NCI-H510A treated with DMSO at 0.1 percent for 48 hours (cell line): ENCODE measurements at places on chromosomes 6 and 20.
A peak's percentile ranks its signal among the peaks of the same experiment; 100 is the strongest.

GRCh38 chr6:169858935-169859351 lies 107.5 kb downstream of the ERMARD start:
- DNase-seq = no peak

- DNase-seq = no peak
These were observed 49.2 kb downstream of the FAM217A start for GRCh38 chr6:4029687-4030086.

DNA sequence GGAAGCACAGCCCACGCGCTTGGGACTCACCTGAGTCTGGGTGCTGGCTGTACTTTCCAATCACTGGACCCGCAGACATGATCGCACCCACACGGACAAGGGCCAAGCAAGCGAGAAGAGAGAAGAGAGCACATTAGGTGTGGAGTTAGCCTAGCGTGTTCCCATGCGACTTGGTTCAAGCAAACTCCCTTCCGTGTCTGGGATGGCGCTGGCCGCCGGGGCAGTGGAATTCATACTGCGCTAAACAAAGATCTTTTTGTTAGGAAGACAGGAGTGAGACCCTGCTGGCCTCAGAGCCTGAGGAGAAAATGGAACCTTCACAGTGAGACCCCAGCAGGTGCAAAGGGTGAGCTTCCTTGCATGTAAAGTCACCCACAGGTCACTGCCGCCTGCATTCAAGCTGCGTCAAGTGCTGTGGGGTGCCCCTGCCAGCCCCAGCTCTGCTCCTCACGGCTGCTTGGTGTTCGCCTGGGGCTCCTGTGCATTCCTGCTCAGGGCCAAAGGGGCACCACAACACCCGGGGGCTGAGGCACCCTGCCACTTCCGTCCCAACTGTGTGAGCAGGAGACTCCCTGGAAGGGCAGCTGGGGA lies 26.4 kb downstream of the PSMG4 start:
- no peak for DNase-seq

GRCh38 chr6:53647462-53648094 lies 18.0 kb downstream of the KLHL31 start:
- no peak for DNase-seq

DNA sequence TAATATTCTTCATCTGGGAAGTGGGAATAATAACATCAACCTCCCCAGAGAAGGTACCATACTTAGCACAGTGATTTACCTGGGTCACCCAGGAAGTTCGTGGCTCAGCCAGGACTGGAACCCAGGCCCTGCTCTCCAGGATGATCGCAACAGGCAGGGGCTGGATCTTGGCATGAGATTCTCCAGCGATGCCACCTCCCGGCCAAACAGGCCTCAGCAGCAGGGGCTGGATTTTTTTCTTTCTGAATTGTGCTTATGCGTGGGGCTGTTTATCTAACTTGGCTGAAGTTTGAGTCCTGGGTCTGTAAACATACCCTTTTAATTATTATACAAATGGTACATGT lies 129.5 kb upstream of the PTPN1 start:
- no peak for DNase-seq

GRCh38 chr6:159170333-159170672 lies 1.1 kb downstream of the FNDC1 start:
- no peak for DNase-seq

GRCh38 chr6:158418501-158418900 lies 106.2 kb downstream of the TULP4 start:
- DNase-seq = no peak

DNA sequence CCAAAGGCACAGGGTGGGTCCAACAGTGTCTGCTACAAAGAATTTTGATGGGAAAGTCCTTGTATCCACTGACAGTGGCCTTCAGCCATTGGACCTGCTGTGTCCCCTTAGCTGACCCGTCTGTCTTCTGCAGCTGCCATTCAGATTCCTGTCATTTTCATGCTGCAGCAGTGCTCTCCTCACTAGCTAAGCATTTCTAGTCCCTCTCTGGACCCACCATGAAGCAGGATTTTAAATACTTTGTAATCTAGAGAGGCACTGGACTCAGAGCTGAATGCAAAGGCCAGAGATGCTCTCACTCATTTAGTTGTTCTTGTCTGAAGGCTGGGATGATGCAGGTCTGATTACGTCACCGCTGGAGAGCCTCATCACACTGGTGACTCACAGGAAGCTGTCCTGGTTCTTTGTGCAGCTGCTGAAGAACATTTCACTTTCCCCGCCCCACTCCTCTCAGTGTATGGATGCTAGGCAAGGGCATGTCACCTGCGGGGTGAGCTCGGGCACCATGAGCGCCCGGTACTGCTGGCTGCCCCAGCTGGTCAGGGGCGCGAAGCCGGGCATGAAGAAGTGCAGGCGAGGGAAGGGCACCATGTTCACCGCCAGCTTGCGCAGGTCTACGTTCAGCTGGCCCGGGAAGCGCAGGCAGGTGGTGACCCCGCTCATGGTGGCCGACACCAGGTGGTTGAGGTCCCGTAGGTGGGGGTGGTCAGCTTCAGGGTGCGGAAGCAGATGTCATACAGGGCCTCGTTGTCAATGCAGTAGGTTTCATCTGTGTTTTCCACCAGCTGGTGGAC lies 19.4 kb upstream of the TUBB2A start:
- DNase-seq = peak; percentile 56

DNA sequence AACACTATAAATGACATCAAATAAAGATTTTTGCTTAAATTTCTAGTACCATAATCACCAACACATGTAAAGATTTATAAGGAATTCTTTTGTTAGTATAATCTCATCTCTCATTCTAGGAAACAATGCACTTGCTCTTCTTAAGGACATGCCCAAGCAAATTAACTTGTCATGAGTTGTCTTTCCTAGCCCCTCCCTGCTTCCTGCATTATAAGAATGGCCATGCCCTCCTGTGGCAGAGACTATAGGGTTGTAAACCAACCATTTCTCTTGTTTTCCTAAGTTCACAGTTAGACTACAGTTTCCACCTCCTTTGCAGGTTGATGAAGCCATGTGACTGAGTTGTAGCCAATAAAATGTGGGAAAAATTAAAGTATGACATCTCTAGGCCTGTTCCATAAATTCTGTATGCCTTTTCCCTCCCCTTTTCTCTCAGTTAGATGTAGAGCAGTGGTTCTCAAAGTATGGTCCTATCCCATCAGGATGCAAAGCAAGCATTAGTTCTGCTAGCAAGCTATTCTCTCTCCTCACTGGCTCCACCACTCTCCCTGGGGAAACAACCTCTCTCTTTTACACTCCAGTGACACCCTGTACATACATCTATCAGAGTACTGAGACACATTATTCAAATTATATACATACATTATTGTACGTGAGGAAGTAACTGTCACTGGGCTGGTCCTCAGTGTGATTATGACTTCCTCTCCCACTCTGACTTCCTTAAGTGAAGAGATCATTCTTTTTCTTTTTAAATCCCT lies 295.0 kb downstream of the PKHD1 start:
- no peak for DNase-seq
